AG09319 (cell line): ENCODE measurements at places on chromosomes 5 and 9.

DNA sequence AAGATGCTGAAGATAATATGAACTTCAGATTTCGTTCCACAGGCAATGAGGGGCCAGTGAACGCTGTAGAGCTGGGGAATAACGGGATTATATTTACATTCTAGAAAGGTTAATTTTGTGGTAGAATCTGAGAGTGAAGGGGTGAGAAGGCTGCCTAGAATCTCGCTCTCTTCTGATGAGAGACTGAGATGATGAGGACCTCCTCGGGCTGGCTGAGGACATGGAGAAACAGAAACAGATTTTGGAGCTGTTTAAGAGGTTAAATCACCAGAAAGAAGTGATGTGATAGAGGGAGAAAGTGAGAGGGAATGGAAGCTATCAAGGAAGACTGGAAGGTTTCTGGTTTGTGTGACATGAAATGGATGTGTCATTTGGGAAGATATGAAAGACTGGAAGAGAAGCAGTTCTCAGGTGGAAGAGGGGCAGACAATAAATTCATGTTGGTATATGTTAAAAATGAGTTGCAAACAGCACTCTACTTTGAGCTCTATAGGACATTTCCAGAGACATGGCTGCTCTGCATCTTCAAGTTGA lies 612.6 kb downstream of the ISL1 start:
- DNase-seq: no peak

GRCh38 chr5:81209386-81209785 lies 23.7 kb upstream of the CKMT2 start:
- DNase-seq: no peak

DNA sequence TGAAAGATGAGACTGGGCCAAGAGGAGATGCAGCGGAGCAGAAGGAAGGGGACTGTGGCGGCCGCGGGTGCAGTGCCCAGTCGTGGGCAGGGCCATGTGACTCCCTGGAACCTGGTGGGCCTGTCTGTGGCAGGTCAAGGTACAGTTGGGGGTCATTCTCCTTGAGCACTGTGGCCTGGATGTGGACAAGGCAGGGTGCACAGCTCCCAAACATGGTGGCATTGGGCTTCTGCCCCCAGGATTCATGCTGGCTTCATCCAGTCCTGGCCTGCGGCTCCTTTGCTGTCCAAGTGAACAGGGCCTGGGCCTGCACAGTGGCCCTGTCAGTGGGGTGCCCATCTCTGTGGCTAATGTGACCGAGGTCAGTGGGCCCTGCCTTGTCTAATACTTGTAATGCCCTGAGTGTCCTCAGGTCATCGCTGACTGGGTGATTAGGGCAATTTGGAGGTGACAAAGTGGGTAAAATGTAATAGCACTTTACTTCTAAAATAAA lies 39.9 kb downstream of the CEP72 start:
- DNase-seq: no peak

DNA sequence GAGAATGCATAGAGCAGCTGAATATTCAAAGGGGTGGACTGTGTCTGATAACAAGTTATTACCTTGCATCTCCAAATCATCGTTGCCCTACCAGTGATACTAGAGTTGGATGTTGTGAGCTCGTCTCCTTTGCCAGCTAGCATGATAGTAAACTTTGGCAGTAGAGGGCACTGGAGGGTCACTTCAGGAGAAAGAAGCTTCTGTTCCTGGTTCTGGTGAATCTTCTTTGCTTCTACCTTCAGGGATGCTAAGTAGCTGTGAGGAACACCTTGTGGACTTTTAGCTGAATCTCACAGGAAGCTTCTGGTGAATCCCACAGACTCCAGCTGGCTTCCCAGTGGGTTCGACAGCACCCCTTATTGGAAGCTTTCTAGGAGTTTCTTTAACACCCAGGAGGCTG lies 626.6 kb upstream of the SGCD start:
- DNase-seq: no peak

DNA sequence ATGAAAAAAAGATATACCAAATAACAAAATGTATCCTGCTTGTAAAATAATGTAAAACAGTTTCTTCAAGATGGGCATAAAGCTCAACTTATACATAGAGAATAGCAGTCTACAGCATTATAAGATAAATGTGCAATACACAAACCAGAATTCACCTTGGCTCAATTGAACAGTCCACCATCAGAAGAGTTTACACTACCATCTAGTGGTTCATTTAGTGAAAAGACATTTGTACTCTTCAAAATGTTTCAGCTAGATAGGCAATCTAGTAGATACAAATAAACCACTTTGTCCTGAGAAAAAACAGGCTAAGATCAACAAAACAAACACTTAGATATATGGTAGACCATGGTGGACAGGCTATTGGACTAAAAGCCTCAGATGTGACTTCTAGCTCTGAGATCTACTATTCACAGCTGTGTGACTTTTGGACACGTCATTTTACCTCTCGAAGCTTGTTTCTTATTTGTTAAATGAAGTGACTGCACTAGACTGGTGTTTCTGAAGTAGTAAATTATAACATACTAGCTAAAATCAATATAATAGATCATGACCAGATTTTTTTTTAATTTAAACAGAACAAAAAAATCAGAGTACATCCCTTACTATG lies 22.1 kb upstream of the TPD52L3 start:
- DNase-seq: peak; percentile 10
